Kasumi-1 (cell line): ENCODE measurements at places on chromosomes 11 and 22.
A peak's percentile ranks its signal among the peaks of the same experiment; 100 is the strongest.

- DNase-seq: no peak
Observed at GRCh38 chr11:13256216-13256615, 21.4 kb upstream of the BMAL1 start.

DNA sequence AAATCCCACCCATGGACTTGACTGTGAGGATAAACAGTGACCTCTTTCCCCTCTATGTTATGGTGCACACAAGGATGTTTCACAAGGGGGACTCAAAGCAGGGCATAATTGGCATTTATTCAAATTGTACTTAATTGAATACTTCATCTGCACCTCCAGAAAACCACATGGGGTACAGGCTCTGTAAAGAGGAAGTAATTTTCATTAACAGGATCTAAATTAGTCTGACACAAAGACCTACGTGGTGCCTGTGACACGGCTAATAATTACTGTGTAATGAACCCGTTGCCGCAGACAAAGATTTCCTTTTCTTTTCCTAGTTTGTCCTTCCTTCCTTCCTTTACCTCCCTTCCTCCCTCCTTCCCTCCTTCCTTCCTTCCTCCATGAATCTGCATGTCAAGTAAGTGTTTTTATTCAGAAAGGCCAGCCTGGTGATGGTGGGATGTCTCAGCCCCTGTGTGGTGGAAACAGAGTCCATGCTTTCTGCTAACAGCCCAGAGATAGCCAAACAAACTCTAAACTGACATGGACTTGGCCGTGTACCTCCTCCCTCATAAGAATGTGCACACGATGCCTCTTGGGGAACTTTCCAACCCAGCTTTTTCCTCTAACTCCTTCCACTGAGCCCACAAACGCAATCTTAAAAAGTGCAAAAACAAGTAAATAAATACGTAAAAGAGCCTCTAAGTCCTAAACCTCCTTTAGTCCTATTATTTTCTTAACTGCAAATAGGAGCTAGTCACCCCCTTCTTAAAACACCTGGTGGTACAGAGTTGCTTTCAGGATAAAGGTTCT is 118.8 kb downstream of the INSC start:
- no peak for DNase-seq

GRCh38 chr22:21690401-21690801 is 24.6 kb downstream of the PPIL2 start:
- no peak for DNase-seq

GRCh38 chr11:72075109-72075508 is 5.2 kb downstream of the NUMA1 start:
- DNase-seq: peak; percentile 78

DNA sequence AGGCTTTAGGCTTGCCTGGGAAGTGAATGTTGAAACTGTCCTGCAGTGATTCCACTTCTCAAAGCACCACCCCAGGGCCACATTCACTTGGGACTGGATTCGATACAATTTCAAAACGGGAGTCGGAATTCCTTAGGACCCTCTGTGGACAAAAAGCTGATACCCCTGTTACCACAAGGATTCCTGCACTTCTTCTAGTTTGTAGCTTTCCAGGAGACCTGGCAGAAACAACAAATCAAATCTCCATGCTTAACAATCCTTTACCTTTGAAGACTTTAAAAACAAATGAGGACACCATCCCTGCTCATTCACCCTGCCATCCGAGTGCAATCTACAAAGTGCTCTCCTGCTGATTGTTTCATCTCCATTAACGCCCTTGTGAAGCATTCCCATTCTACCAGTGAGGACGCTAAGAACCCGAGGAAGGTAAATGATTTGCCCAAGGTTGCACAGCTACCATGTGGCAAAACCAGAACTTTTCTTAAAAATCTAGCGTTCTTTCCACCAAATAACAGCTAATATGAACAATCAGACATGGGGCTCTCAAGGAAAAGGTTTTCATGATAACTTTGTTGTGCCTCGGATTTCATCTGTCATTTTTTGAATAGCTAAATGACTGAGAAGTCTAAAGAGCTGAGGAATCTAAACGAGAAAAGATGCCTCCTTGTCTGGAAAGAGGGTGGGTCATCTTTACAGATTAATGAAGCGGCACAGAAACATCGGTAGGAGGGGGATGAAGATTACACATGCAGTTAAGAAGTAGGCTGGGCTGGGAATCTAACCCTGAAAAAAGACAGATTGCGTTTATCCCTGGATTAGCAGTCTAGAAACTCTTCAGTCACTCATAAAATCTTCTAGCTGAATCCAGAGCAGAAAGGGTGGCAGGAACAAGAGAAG is 720 bp upstream of the MPZL2 start:
- DNase-seq: no peak

DNA sequence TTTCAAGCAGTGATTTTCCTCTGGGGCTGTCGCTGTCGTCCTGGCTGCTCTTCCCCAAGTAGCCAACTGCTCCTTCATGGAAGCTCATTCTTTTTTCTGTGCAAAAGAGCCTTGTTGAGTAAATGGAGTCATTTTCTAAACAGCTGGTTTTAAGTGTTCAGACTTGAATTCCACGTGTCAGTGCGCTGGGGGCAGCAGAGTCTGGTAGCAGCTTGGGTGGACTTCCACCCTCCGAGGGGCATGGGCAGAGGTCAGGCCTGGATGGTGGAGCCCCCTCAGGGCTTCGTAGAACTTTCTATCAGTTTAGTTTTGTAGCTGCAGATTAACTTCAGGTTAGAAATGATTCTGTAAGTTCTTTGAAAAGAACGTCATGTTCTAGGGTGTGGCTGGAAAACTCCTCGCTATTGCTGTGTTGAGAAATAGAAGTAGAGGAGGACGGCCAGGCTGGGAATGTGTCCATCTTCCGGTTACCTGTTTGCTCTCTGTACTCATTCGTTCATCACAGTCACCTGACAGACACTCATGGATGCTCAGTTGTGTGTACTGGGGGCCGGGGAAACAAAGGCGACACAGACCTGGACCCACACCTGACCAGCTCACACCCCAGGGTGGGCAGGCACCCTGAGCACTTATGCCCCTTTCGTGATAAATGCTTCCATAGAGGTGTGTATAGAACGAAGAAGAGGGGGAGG is 270.7 kb downstream of the TBC1D22A start:
- no peak for DNase-seq

DNA sequence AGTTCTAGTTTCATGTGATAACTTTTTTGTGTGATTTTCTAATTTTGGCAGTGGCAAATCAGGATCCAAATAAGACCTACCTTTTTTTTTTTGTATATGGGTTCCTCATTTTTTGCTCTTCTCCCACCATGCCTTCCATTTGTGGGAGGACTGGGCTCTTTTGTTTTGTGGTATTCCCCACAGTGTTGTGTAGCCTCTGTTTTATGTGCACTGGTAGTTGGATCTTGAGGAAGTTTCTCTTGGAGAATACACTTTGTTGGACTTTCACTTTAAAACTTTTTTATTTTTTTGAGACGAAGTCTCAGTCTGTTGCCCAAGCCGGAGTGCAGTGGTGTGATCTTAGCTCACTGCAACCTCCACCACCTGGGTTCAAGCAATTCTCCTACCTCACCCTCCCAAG is 39.7 kb downstream of the PPP6R3 start:
- DNase-seq: no peak

- no peak for DNase-seq
Observed at GRCh38 chr22:44287121-44287693, 25.5 kb downstream of the SHISAL1 start.

GRCh38 chr11:76240666-76241065 is 34.4 kb upstream of the WNT11 start:
- no peak for DNase-seq

DNA sequence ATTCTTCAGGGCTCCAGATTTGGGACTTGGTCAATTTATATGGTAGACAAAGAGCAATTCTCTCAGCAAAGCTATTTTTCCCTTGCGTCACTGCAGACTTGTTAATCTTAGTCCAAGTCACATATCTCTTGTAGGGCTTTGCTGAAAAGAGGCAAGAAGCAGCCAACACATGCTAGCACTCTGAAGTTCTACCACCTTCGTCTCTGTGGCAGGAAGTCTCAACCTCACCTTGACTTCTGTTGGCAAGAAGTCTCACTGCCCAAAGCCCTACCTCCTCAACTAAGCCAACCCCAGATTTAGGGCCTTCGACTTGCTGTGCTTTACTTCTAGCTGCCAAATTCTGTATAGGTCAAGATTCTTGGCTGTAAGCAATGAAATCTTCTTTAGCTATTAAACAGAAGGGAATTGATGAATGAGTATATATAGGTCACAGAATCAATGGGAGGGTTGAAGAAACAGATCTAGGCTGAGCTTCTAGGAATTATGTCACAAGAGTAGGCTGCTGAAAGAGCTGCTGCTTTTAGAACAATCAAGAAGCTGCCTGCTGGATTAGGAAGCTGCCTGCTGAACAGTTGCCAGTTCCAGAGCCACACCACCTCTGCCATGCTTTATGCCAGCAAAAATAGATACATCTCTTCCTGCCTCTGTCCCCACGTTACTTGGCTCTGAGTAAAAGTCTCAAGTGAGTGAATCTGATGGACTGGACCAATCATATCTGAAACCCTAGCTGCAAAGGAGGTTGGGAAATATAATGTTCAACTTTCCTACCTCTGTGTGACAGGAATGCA is 17.6 kb upstream of the NCR3LG1 start:
- no peak for DNase-seq

DNA sequence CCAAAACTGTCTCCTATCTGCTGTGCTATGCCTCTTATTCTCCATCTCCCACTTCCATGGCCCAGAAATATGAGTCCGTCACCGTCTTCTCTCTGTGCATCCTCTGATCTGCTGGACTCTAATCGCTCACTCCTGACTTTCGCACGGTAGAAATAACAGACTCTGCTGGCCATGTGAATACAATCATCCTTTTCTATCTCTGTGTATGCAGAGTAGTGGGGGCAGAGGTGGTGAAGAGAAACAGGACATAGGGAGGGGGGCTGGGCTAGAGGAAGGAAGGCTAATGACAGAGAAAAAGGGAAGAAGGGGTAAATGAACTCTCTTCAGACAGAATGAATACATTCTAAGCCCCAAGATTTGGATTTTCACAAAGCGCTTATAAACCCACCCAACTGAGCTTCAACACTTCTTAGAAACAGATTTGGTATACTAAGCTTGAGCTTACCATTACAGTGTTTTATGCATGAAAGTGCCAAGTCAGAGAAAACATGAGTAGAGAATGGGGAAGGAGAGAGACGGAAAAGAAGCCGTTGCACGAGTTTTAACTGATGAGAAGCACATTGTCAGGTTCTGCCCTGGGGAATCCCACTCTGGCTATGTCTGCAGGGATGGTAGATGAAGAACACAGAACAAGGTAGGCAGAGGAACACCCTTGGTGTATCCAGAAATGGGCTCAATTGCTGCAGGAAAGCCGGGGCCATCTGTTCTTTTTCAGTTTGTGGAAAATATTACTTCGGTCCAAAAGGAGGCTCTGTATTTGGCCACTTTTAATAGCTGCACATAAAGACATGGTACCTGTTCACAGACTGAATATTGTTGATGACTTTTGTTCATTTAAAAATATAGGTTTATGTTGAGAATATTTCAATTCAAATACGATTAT is 324.7 kb downstream of the ETS1 start:
- DNase-seq: no peak

DNA sequence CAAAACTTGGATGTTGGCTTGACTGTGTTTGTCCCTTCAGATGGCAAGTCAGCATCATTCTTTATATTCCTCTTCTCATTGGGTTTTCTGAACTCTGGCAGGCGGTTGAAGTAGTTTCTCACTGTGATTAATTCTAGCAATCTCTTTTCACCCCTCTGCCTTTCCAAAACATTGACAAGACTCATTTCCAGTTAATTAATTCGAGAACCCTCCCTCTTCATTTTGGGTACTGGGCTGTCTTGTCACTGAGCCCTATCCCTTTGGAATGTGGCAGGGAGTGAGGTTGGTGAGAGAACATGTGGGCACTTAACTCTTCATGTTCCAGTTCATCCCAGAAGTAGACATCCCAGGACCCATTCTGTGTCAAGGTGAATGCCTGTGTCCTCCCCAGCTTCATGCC is 133.0 kb downstream of the WNT7B start:
- DNase-seq: no peak

DNA sequence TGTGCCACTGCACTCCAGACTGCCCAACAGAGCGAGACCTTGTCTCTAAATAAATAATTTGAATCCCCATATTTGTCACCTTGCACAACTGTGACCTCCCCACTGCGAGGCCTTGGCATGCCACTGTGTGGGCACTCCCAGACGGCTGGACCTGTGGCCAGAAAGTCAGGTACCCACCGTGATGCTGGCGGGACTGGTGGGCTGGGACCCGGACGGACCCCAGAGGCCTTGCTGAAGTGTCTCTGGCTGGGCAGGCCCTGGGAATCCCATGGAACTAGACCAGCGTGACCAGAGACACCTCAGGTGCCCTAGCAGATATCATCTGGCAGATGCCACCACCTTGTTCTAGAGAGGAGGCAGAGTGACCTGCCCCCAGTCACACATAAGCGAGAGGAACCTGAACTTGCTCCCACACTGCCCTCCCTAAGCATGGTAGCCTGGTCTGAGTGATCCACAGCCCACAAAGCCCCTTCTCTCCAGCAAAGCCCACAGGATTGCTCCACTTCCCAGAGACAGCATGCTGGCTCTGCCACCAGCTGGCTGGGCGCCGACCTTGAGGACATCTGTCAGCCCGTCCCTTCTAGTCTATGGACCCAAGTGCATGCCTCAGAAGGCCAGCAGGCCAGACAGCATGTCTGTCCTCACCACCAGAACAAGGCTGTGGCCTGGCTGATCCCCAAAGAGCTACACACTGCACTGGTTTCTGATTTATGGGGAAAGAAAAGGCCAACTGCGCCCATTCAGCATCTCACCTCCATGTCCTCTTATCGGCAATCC is 9.5 kb downstream of the MACROD1 start:
- no peak for DNase-seq

DNA sequence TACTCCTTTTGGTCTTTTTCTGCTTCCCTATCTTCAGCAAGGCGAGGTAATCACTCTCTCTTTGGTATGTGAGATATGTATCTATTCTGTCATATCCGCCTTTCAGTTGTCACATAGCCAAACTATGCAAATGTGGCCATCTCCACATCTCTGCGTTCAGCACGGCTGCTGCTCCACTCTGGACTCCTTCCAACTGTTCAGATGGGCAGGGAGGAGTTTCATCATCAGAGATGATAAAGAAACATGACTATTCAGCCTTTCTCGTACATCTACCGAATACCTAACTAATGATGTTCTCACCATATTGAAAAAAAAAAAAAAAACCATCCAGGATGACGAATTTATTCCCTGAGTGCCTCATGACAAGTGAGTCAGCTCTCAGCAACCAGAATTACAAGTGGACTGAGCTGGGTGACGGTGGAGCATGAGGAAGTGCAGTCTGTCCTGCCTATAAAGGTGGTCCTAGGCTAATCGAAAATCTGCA is 899.6 kb downstream of the OPCML start:
- no peak for DNase-seq
